CD4-positive, alpha-beta T cell treated with Interleukin-21 for 1 hour (primary cell): ENCODE measurements at places on chromosomes 1 and 21.

- no peak for DNase-seq
Observed at GRCh38 chr1:36982709-36983108, 51.6 kb downstream of the GRIK3 start.

- DNase-seq = no peak
Observed at GRCh38 chr1:34794001-34794789, 1.4 kb downstream of the GJA4 start.

DNA sequence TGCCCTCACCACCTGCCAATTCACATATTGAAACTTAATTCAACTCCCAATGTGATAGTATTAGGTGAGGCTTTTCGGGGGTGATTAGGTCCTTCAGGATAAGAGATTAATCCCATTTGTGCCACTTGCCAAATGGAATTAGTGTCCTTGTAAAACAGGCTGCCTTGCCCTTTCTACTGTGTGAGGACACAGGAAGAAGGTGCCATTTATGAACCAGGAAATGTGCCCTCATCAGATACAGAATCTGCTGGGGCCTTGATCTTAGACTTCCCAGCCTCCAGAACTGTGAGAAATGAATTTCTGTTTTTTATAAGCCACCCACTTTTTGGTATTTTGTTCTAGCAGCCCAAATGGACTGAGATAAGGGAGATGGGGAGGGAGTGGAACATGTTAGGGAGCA lies 39.1 kb upstream of the AGL start:
- DNase-seq = no peak

DNA sequence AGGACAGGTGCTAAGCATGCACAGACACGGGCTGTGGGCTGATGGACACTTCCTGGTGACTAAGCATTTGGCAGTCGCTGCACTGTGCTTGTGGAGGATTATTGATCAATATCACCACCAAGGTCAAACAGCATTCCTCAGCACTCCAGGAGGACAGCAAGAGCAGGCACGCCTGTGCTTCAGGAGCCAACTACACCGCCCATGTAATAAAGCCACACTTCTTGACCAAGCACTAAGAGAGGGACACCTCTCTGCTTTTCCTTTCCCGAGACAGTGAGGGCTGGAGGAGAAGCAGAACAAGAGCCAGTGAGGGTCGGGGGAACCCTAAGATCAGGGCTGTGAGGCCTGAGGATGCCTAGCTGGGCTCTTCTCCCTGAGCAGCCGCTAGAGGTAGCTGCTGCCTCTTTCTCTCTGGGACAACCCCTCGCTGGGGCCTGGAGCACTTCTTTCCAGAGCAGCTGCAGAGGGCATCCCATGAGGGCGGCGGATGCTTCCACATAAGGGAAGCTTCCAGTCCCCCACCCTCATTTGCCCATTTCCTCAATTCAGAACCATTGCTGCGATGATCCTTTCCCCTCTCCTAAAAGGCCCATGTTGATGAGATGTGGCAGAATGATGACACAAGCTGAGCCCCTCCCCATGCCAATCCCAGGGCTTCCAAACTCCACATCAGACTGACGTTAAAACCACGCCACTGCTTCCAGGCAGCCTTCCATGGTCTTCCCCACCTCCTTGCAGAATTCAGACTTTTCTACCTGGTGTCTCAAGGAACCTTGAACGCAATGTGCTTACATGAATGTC lies 19.1 kb downstream of the RAB7B start:
- no peak for DNase-seq

- DNase-seq = peak; percentile 89
Observed at GRCh38 chr21:45554477-45555175, 12.4 kb upstream of the SLC19A1 start.

DNA sequence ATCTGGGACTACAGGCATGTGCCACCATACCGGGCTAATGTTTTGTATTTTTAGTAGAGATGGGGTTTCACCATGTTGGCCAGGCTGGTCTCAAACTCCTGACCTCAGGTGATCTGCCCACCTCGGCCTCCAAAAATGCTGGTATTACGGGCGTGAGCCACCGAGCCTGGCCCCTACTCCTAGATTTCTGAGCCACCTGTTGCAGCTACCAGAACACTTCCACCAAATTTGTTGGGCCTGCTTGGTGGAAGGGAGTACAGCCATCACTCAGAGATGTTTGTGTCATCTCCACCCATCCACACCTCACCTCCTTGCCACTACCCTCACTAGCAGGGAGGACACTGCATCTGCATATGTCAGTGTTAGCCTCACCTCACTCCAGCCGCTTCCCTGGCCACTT lies 5.5 kb downstream of the RIMKLA start:
- DNase-seq = no peak

GRCh38 chr1:185608177-185608576 lies 126.0 kb upstream of the HMCN1 start:
- DNase-seq = no peak

DNA sequence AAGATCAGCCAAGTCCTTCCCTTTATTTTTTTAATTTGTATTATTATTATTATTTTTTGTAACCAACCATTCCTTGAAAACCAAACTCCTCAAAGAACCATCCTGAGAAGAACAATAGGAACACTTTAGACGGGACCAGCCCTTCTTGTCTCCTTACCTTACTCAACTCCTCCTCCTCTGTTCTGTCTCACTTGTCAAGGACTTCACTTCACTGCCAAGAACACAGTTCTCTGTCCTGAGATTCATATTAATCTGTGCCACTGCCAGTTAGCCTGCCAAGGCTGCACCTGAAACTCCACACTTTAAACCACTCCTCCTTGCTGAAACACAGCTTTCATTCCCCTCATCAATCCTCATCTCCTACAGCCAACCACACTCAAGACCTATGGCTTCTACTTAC lies 73.8 kb upstream of the ATP1A1 start:
- no peak for DNase-seq

GRCh38 chr1:62834400-62834961 lies 50.5 kb downstream of the ATG4C start:
- no peak for DNase-seq

- no peak for DNase-seq
Observed at GRCh38 chr1:195831789-195832188, 776.5 kb downstream of the KCNT2 start.

- no peak for DNase-seq
Observed at GRCh38 chr1:243507672-243508302, 251.9 kb downstream of the SDCCAG8 start.

DNA sequence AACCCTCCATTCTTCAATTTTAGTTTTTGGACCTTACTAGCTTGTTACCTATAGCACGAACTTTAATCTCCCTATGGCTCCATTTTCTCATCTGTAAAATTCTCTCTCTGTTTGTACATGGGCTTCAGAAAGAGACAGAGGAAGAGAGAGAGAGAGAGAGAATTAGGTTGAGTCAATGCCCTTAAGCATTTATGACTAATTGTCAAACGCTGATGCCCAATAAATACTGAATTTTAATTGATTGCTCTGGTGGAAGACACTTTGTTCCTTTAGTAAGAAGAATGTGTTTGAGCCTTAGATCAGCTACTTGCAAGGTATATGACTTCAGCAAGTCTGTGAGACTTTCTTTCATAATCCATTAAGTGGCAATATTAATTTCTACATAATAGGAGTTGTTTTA lies 743.1 kb upstream of the ADGRL4 start:
- no peak for DNase-seq

GRCh38 chr1:79859212-79859948 lies 852.9 kb upstream of the ADGRL4 start:
- DNase-seq = no peak

DNA sequence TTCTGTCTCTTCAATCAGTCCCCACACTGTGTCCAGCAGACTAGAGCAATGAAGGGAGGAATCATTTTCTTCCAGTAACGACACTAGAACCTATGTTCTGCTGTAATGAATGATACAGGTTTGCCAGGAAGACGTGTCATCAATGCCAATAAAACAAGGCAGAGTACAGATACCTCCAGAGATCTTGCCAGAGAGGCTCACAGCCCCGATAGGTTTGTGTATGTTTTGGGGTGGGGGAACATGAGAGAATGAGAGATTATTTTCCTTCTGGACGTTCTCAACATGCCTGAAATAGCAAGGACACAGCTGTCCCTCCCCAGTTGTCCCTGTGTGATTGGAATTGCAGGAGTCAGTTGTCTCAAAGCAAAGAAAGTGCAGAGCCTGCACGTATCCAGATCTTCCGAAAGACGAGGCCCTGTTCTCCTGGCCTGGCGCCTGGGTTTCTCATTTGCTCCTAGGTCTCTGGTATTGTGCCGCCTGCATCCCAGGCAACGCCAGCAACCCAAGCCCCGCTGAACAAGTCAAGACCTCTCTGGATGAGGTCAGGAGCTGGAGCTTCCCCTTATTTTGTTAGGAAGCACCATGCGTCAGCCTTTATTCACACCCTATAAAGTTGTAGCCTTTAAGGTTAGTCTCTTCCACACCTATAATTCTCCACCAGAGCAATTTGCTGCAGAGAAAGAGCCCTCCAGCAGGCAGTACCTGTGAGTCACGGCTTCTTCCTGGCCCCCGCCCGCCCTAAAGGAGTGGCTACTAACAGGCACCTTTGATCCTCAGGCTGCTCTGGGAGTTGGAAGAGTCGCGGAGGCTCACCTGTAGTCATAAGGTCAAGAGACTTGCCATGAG lies 130.5 kb downstream of the TOMM20 start:
- DNase-seq = no peak

DNA sequence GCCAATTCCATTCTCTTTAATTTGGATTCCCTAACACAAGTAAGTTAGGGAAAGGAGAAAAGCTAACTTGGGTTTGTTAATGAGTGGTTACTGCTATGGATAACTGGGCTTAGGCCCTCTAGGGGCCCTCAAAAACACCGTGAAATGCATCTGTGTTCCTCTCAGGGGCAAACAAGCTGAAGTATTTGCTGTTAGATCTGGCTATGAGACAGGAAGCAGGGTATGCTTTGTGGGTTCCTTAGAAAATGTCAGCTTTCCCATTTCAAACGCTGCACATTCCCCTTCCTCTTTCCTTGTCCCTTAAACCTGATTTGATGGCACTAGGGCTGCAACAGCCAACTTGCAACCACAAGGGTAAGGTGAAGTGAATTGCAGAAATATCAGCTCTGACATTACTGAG lies 5.7 kb upstream of the CAP1 start:
- DNase-seq = no peak

- no peak for DNase-seq
Observed at GRCh38 chr1:181936269-181936668, 125.2 kb downstream of the ZNF648 start.

- peak; percentile 57 for DNase-seq
Observed at GRCh38 chr1:145960468-145961108, 2.8 kb upstream of the LIX1L start.

DNA sequence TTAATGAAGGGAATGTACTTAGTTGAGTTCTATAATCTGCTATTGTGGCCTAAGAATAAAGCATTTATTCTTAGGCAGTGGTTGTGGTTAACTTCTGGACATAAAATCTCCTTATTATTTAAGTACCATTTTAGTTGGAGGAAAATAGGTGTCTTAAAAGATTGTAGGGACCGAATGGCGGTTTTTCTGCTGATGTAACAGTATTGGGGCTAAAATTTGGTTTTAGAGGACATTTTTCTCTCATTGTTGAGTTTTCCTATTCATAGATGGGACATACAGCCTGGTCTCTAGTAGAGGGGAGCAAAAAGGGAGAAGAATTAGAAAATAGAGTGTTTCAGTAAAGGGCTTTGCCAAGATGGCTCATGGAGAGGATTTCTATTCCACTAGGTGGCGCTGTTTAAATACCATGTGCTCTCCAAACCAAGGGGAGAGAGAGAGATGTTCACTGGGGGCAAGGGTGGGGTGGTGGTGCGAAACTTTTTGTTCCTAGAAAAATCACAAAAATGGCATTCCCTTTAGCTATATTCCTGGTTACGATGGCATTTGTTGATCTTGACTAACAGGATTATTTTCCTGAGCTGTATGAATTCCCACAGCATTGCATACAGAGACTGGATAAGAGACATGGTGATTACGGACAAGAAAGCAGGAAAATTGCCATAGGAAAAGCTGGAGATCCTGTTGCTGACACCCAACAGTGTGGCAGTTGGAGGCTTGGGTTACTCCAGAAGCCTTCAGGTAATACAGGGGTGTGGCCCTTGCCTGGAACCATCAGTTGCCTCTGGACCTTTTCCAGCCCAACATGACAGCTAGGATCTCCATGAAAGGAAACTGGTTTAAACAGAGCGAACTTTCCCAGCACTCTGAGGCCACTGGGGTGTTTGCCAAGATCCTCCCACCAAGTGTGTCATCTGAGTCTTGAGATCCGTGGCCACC lies 18.2 kb upstream of the FCGR2A start:
- peak; percentile 81 for DNase-seq

DNA sequence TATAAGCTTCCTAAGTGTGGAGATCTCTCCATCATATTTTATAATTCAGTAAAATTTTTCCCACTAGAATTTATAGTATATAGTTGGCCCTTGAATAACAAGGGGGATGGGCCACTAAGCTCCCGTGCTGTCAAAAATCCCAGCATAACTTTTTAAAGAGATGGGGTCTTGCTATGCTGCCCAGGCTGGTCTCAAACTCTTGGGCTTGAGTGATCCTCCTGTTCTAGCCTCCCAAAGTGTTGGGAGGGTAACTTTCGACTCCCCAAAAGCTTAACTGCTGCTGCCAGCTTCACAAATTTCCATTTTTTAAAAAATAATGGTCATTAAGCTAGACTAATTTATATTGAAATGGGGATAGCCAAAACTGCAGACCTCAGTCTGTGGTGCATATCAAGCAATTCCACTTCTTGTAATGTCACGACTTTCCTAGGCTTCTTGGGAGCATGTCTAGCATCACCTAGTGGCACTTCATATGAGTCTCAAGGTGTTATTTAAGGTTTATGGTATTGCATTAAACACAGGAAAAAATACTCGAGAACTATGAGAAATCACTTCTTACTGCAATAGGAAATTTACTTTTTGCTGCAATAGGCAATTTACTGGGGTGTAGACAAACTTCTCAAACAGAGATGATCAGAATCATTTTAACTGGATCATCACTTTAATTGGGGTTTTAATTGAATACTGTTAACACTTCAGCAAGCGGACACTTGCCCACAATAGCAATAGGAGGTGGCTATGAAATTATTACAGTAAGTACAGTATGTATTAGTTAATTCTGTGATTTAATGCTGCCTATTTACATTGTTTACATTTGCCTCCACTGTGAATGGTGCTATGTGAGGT lies 19.3 kb upstream of the ACTA1 start:
- no peak for DNase-seq

DNA sequence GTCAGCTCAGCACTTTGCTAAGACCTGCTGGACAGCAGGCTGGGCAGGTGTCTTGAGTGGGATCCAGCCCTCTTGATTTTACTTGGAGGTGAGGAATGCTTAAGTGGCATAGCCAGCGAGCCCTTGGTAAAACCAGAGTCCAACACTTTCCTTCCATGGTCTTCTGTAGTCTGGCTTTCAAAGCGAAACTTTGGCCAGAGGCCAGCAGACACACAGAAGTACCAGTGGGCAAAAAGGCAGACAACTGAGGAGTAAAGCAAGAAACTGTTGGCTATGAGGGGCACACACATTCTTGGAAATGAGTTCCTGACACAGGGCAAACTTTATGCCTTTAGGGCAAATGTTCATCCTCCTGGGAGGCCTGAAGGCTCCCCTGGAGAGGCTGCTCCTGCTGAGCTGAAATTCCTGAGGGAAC lies 281.0 kb upstream of the POU3F1 start:
- no peak for DNase-seq

GRCh38 chr1:9449110-9449627 lies 90.1 kb upstream of the SLC25A33 start:
- DNase-seq = no peak

- DNase-seq = no peak
Observed at GRCh38 chr1:62321446-62321845, 2.2 kb upstream of the KANK4 start.
